ENCODE measurements at places on chromosomes 4 and X.

- peaks cover 2% of the 10 kb centered on the region for H3K27me3 ChIP-seq
- H3K36me3 ChIP-seq, result no peaks in the 10 kb centered on the region
- no peak overlapping the region for H3K27ac ChIP-seq
- no peaks in the 10 kb centered on the region for H3K4me1 ChIP-seq
Observed at GRCh38 chr4:24675721-24676389, 91.5 kb upstream of the DHX15 start.

- no peak overlapping the region for H3K4me3 ChIP-seq
- no peaks in the 10 kb centered on the region for H3K4me1 ChIP-seq
- H3K36me3 ChIP-seq, result peaks cover 3% of the 10 kb centered on the region
Observed at GRCh38 chr4:145828802-145829485, 109.7 kb downstream of the ZNF827 start.

GRCh38 chrX:37331546-37331945 is 17.6 kb upstream of the PRRG1 start:
- no peak overlapping the region for H3K27ac ChIP-seq
- H3K27me3 ChIP-seq, result no peaks in the 10 kb centered on the region

DNA sequence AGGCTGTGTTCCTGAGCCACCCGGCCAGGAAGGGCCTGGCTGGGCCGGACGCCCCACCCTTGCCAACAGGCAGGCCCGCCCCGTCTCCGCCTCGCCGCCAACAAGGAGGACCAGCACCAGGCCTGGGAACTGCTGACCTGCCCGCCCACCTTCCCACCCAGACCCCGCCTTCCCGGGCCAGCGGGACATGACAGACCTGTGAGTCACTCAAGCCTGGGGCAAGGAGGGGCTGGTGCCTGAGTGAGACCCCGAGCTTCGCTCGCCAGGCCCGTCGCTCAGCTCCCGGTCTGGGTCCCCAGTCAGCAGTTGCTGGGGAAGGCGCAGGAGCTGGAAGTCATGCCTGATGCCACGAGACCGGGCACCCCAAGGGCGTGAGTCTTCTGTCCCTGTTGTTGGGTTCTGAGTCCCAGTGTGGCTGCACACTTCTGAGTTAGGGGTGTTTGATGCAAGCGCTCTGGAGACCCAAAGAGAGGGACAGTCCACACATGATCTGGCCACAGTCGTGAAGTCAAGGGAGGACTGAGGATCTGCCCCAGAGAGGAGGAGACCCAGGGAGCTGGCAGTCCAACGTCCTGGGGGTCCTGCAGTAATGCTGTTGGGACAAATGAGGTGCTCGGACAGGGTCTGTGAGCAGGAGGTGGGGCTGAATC is at the start of gene DNASE1L1:
Gene DNASE1L1, minus strand, starts transcription at position 33 of the 650 bp plus-strand sequence. CDS start 3,686 bp downstream, outside the sequence.
- DNase-seq, result peak; percentile 95
- H3K36me3 ChIP-seq, result no peaks in the 10 kb centered on the region
- no peak within 1 kb of the TSS for H3K27ac ChIP-seq
- H3K4me3 ChIP-seq, result no peak within 1 kb of the TSS
- H3K27me3 ChIP-seq, result no peaks in the 10 kb centered on the region
- H3K4me1 ChIP-seq, result no peaks in the 10 kb centered on the region

GRCh38 chrX:4588056-4588455 is 874.6 kb upstream of the PRKX start:
- H3K27ac ChIP-seq, result no peak overlapping the region
- no peaks in the 10 kb centered on the region for H3K36me3 ChIP-seq
- no peak overlapping the region for H3K4me3 ChIP-seq
- no peak for DNase-seq
- H3K27me3 ChIP-seq, result no peaks in the 10 kb centered on the region

DNA sequence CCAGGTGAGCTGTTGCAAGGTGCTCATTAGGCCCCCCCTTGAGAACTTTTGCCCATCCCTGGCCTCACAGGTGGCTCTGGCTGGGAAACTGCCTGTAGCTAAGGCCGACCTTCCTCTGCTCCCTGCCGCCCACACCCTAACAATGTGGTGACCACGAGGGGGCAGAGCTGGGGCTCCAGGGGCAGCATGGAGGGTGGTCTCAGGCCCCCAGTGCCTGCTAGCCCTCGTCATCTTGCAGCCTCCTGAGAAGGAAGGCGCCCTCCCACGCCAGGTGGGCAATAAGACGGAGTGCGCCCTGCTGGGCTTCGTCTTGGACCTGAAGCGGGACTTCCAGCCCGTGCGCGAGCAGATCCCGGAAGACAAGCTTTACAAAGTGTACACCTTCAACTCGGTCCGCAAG is 32.4 kb downstream of the ATP2B3 start:
- no peaks in the 10 kb centered on the region for H3K36me3 ChIP-seq
- no peak overlapping the region for H3K27ac ChIP-seq
- no peak overlapping the region for H3K4me3 ChIP-seq
- no peaks in the 10 kb centered on the region for H3K4me1 ChIP-seq

GRCh38 chr4:17512973-17513665 is 1.2 kb upstream of the QDPR start:
- no peaks in the 10 kb centered on the region for H3K36me3 ChIP-seq
- no peak for DNase-seq
- H3K4me1 ChIP-seq, result no peaks in the 10 kb centered on the region
- no peaks in the 10 kb centered on the region for H3K27me3 ChIP-seq
- H3K4me3 ChIP-seq, result no peak overlapping the region

DNA sequence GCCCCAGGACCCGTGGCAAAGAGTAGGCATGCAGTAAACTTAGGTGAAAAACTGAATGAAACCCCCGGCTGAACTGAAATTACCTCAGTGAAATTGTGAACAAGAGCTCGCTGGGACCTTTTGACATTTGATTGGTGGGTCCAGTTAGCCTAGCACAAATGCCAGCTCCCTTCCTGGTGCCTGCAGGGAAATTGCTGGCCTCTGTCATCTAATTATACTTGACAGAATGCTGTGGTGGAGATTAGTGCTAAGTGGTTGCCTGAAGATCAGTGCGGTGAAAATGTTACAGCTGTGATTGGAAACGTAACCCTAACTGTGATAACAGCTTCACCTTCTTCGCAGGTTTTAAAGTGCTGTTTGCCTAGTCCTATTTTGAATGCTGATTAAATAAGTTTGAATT is 43.0 kb downstream of the ADD1 start:
- no peaks in the 10 kb centered on the region for H3K27me3 ChIP-seq
- H3K4me1 ChIP-seq, result no peaks in the 10 kb centered on the region
- H3K27ac ChIP-seq, result no peak overlapping the region
- no peak overlapping the region for H3K4me3 ChIP-seq
- no peak for DNase-seq
- peaks cover 6% of the 10 kb centered on the region for H3K36me3 ChIP-seq

GRCh38 chr4:155819066-155819465 is 47.0 kb downstream of the ASIC5 start:
- no peaks in the 10 kb centered on the region for H3K36me3 ChIP-seq
- DNase-seq, result no peak
- H3K4me3 ChIP-seq, result no peak overlapping the region
- H3K4me1 ChIP-seq, result no peaks in the 10 kb centered on the region
- no peak overlapping the region for H3K27ac ChIP-seq

DNA sequence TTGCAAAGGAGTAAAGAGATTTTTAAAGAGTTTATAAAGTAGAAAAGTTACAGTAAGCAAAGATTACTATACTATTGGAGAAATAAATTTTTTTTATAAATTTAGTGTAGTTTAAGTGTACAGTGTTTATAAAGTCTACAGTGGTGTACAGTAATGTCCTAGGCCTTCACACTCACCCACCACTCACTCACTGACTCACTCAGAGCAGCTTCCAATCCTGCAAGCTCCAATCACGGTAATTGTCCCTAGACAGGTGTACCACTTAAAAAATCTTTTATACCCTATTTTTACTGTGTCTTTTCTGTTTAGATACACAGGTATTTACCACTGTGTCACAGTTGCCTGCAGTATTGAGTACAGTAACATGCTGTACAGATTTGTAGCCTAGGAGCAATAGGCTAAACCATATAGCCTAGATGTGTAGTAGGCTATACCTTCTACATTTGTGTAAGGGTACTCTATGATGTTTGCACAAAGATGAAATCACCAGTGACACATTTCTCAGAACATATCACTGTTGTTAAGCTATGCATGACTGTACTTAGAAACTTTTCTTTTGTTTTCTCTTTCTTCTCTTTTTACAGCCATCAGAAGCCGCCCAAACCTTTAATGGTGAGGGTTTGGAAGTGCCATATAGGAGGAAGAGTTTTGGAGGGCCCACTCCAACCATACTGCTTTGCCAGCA is 11.8 kb upstream of the SH3RF1 start:
- H3K4me3 ChIP-seq, result no peak overlapping the region
- H3K27me3 ChIP-seq, result no peaks in the 10 kb centered on the region
- H3K27ac ChIP-seq, result no peak overlapping the region
- H3K36me3 ChIP-seq, result no peaks in the 10 kb centered on the region

DNA sequence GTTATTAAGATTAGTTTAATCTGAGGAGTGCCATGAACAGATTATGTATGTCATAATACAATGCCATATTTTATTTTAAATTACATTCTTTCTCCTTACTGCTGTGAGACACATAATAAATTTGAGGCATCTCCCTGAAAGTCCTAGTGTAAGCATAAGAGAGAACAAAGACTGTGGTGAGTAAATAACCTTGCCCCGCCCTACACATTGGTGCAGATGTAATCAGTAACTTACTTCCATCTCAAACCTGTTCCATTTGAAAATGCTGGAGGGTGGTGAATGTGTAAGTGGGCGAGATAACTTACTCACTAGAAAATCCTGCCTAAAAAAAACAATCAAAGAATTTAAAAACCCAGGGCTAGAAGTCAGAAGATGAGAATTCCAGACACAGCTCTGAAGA is 338.1 kb upstream of the SLIT2 start:
- H3K36me3 ChIP-seq, result no peaks in the 10 kb centered on the region
- H3K27me3 ChIP-seq, result no peaks in the 10 kb centered on the region
- H3K4me3 ChIP-seq, result no peak overlapping the region
- no peak overlapping the region for H3K27ac ChIP-seq

DNA sequence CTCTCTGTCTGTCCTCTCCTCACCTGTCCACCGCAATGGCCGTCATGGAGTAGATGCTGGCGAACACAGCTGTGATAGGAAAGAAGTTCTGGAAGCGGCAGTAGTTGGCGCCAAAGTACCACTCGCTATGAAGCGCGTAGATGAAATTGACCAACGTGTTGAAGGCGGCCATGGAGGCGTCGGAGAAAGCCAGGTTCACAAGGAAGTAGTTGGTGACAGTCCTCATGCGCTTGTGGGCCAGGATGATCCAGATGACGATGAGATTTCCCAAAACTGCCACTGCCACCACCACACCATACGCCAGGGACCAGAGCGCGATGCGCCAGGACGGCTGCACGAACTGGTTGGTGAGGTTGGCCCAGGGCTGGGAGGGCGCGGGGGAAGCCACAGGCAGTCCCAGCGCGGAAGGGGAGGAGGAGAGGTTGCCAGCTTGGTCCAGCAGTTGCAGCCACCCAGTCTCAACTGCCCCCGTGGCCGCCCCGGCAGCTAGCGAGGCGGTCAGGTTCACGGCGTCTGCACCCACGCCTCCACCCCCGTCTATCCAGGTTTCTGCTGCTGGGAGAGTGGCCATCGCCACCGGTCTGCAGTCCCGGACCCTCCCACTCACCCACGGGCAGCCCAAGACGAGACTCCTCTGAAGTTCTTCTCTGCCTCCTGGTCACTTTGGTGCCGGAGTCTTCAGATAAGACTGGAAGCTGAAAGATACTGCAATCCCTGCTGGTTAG is 518 bp downstream of the TACR3 start:
- H3K27ac ChIP-seq, result no peak overlapping the region
- H3K4me1 ChIP-seq, result no peaks in the 10 kb centered on the region
- DNase-seq, result no peak
- H3K36me3 ChIP-seq, result no peaks in the 10 kb centered on the region
- H3K27me3 ChIP-seq, result no peaks in the 10 kb centered on the region

- H3K36me3 ChIP-seq, result no peaks in the 10 kb centered on the region
- no peaks in the 10 kb centered on the region for H3K27me3 ChIP-seq
- no peak overlapping the region for H3K4me3 ChIP-seq
Observed at GRCh38 chrX:6024204-6024603, 204.5 kb downstream of the NLGN4X start.

DNA sequence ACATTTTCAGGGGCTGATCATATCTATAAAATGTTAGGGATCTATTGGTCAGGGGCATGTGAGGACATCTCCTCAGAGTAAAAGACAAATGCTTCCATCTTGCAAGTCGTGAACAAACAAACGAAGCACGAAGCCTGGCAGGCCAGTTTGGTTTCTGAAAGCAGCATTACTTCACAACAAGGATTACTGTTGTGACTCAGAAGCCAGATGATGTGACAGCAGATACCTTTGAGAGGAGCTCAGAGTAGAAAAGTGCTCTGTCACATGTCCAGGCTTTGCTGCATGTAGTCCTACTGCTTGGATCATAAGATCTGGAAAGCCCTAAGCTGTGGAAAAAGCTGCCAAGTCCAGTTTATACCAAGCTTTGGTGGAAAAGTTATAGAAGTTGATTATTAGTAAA is 1827.2 kb downstream of the ARAP2 start:
- no peak overlapping the region for H3K4me3 ChIP-seq
- H3K27me3 ChIP-seq, result no peaks in the 10 kb centered on the region
- DNase-seq, result no peak
- no peaks in the 10 kb centered on the region for H3K36me3 ChIP-seq
- no peak overlapping the region for H3K27ac ChIP-seq

DNA sequence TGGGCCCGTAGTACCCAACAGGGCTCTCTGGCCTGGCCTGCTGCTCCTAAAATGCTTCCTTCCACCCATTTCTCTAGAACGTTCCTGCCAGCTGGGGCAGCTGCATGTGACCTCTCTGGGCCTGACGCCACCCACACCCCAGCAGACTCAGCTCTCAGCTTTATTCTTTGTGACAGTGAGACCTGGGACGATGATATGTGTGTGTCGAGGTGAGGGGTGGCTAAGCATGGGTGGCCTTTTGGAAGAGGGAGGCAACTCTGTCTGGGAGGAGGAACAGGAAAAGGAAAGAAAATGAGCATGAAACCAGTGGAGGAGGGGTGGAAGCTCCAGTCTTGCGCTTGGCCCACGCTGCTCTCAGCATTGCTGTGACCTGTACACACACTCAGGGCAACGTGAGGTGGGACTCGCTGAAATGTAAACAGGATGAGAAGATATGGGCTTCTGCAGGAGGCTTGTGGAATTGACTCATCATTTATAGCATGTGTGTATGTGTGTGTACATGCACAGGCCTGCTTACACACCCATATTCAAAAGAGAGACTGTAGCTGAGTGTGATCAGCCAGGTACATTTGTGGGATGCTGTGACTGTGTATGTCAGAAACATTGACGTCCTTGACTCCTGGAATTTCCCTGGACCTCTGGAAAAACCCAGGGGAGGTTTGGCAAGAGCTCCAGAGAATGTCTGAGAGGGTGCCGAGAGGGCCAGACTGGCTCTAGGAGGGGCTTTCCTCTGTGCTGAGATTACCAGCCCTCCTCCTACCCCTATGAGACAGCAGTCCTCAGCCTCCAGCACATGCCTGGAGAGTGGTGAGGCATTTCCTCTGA is 137.9 kb downstream of the PJA1 start:
- no peaks in the 10 kb centered on the region for H3K4me1 ChIP-seq
- no peaks in the 10 kb centered on the region for H3K36me3 ChIP-seq
- no peaks in the 10 kb centered on the region for H3K27me3 ChIP-seq
- DNase-seq, result no peak
